ENCODE measurements at places on chromosomes 7 and 10. TPM values are rescaled to one million over a fixed set of nuclear protein-coding genes. Genes with fewer than 3 reads are reported as not detected.

GRCh38 chr10:97498841-97499560 is at the start of gene UBTD1:
TSS of gene UBTD1 (plus strand) at chr10:97498924. CDS start at chr10:97499204, 280 bp downstream.
- peak; percentile 84 for DNase-seq

GRCh38 chr7:141700848-141701371 is 1.1 kb downstream of the DENND11 start:
- DNase-seq = no peak

- DNase-seq = no peak
Measured at GRCh38 chr7:3371601-3372000, 70.5 kb downstream of the SDK1 start.

Gene CLEC5A
- total RNA-seq = 10.6 TPM

Gene FBXL13
- total RNA-seq = 3.0 TPM
